ENCODE measurements at places on chromosomes 7 and 10. TPM values are rescaled to one million over a fixed set of nuclear protein-coding genes. Genes with fewer than 3 reads are reported as not detected.

DNA sequence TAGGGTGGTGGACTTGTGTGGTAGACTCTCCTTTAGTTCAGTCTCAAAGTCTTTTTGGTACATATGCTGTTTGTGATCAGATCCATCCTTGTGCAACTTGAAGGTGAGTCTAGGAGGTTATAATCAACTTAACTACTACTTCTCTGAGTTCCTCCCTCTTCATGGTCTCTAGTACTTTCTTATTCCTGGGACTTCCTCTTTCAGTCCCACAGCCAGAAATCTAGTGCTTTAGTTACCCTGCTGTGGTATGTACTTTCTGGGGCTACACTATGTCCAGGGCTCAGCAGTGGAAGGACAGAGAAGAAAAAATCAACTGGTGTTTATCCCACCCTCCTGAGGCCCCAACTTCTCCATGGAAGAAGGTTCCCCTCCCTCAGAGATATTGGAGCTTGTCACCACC is 19.4 kb upstream of the ATAD1 start:
- H3K4me3 ChIP-seq = no peak overlapping the region
- DNase-seq = no peak
- H3K36me3 ChIP-seq = no peaks in the 10 kb centered on the region
- H3K4me1 ChIP-seq = peaks cover 9% of the 10 kb centered on the region
- H3K27me3 ChIP-seq = no peaks in the 10 kb centered on the region

Gene PGAM2
- total RNA-seq = 4.2 TPM

DNA sequence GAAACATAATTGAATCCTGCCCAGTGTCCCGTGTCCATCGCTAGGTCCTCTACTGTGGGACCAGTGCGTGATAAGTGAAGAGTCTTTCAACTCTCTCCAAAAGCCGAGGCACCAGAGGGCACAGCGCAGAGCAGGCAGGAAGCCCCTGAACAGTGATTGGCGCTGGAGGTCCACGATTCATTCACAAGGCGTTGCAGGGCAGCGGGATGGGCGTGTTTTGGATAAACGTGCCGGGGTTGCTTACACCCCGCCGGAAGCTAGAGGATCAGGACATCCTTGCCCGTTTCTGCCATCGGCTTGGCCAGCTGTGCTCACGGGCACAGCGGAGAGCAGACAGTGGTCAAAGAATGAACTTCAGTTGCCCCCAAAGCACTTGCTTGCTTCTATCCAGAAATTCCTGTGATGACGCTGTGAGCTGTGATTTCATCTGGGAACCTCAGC is 86.0 kb upstream of the PFKP start:
- DNase-seq = no peak
- no peaks in the 10 kb centered on the region for H3K27me3 ChIP-seq

GRCh38 chr7:91352091-91352490 is 87.9 kb downstream of the FZD1 start:
- no peak for DNase-seq
- H3K27me3 ChIP-seq = no peaks in the 10 kb centered on the region
- H3K27ac ChIP-seq = no peak overlapping the region
- H3K4me3 ChIP-seq = no peak overlapping the region

DNA sequence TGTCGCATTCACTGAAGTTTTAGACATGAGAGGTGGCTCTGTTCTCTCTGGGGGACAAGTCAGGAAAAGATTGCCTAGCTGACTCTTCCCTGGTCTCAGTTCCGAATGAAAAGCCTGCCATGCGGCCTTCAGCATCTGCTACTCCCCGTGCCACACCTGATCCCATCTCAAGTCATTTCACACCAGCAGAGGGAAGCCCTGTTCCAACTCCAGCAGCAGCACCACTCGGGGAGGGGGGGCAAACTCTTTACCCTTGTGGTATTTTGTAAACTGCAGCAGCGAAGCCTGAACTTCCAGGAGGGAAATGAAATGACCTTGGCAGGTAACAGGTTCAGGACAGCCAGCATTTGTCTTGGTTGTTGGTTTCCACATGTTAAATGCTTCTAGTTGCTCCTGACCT is 13.8 kb downstream of the LRRC4 start:
- H3K4me3 ChIP-seq = no peak overlapping the region
- no peak for DNase-seq
- H3K27ac ChIP-seq = no peak overlapping the region
- no peaks in the 10 kb centered on the region for H3K27me3 ChIP-seq
- H3K4me1 ChIP-seq = peaks cover 27% of the 10 kb centered on the region

Gene C10orf67
- 1.3 TPM for total RNA-seq

DNA sequence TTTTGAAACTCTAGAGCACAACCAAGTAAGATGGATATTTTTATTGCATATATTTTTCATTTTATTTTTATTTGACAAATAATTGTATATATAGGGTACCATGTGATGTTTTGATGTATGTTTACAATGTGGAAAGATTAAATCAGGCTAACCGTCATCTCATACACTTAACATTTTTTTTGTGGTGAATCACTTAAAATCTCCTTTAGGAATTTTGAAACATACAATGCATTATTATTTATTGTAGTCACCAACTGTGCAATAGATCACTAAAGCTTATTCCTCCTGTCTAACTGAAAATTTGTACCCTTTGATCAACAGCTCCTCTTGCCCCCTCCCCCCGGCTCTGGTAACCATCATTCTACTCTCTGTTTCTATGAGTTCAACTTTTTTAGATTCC is 77.2 kb downstream of the DNAH11 start:
- no peak for DNase-seq
- peaks cover 34% of the 10 kb centered on the region for H3K4me1 ChIP-seq
- H3K4me3 ChIP-seq = no peak overlapping the region
- H3K27ac ChIP-seq = no peak overlapping the region
- no peaks in the 10 kb centered on the region for H3K27me3 ChIP-seq

DNA sequence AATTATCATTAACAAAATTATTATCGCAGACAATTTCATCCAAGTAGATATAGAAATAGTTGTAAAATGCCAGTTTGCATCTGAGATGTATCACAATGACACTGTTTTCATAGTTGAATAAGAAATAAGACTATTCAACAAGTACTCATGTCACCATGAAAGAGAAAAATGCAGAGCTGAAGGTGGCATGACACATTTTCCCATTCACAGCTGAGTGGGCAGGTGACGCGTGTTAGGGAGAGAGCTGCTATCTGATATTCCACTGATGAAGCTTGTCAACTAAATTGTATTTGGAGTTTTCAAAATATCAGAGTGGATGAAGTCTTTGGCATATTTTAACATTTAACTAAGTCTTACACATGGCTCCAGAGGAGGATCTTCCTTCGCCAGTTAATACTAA is 70.3 kb upstream of the HDAC9 start:
- DNase-seq = no peak
- H3K27me3 ChIP-seq = no peaks in the 10 kb centered on the region
- H3K4me1 ChIP-seq = peaks cover 27% of the 10 kb centered on the region
- H3K27ac ChIP-seq = no peak overlapping the region

DNA sequence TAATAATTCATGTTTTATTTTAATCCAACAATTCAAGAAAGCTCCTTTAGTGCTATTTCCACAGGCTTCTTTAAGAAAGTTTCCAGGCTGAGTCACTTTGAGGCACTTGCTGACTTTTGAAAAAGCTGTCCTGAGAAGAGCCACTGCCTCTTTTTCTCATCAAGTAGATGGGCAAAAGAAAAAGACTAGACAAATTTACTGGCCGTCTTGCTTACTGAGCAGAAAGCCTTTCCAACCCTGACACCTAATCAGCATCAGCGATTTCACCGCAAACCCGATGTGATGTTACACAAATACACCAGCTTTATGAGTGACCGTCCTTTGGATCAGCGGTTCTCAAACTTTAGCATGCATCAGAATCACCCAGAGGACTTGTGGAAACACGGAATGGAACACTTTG is 24.3 kb downstream of the CTTNBP2 start:
- H3K27me3 ChIP-seq = no peaks in the 10 kb centered on the region
- H3K4me1 ChIP-seq = no peaks in the 10 kb centered on the region
- no peak for DNase-seq
- H3K27ac ChIP-seq = no peak overlapping the region

GRCh38 chr10:123031124-123031523 is 22.3 kb downstream of the ACADSB start:
- H3K36me3 ChIP-seq = no peaks in the 10 kb centered on the region
- H3K4me3 ChIP-seq = no peak overlapping the region
- no peaks in the 10 kb centered on the region for H3K4me1 ChIP-seq

GRCh38 chr7:73986158-73986631 is 41.8 kb upstream of the ELN start:
- no peak overlapping the region for H3K27ac ChIP-seq
- H3K4me3 ChIP-seq = no peak overlapping the region
- H3K4me1 ChIP-seq = no peaks in the 10 kb centered on the region
- H3K36me3 ChIP-seq = no peaks in the 10 kb centered on the region

- no peak overlapping the region for H3K4me3 ChIP-seq
- H3K27ac ChIP-seq = no peak overlapping the region
- no peaks in the 10 kb centered on the region for H3K27me3 ChIP-seq
- DNase-seq = peak; percentile 61
Measured at GRCh38 chr10:33735464-33735923, 401.0 kb upstream of the NRP1 start.
